Cerebellum (tissue), 4 donors: ENCODE measurements at places on chromosomes 6 and 20.

DNA sequence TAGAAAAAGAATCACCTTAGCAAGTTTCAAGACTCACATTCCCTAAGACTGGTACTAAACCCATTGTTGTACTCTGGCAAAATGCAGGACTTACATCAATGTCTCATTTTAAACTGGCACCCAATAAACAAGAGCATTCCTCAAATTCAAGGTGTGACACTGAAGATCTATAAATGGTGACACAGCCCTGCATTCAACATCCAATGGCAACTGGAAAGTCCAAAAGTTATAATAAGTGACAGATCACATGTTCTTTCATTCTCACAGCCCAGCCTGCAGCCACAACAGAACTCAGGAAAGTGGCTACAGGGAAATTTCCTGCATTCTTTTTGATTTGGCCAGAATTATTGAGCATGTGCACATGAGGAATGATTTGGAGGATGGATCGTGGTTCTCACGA is 57.5 kb downstream of the MBOAT1 start:
- DNase-seq, result no peak

DNA sequence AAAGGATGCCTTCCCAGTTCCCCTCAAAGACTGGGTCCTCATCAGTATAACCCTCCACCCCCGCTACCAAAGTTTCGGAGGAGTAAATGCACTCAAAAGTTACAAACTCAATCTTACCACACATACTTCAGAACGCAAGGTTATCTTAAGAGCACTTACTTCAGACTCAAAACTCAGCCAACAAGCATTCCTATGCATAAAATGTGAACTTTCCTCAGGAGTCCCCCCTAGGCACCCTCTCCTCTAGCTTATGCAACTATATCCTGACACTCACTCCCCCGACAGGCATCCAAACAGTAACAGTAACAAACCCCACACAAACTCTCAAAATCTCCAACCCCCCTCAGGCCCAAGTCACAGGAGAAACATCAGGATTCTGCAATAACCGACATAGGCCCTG is 11.1 kb upstream of the ADTRP start:
- no peak for DNase-seq

GRCh38 chr6:25295651-25296050 is 16.5 kb downstream of the CARMIL1 start:
- DNase-seq, result no peak

DNA sequence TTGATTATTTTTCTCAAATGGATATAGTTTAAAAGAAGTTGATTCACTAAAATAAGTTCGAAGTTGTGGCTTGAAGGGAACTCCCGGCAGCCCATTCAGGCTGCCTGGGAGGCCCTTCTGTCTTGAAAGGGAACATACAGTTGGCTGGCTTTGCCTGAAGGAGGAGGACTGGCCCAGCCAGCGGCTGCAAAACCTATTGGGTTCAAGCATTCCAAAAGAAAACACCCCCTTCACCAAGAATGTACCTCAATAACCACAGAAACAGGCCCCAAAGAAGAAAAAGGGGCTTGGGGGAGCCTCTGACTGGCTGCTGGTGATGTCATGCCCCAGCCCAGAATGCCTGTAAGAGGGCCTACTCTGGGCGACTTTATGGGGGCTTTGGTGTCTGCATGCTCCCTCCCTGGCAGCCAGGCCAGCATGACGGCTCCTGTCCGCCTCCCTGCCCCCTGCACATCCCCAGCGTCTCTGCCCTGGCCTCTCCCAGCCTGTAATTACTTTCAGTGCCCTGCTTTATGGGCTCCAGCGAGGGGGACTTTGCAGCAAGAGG is 36.5 kb downstream of the MAFB start:
- no peak for DNase-seq

- no peak for DNase-seq
These were observed 528.2 kb upstream of the MARCKS start for GRCh38 chr6:113328886-113329381.

DNA sequence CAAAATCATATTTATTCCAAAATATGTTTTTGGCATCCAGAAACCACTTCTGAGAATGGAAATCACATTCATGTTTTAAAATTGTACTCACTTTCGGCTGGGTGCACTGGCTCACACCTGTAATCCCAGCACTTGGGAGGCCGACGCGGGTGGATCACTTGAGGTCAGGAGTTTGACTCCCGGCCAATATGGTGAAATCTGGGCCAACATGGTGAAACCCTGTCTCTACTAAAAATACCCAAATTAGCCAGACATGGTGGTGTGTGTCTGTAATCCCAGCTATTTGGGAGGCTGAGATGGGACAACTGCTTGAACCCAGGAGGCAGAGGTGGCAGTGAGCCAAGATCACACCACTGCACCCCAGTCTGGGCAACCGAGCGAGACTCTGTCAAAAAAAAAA is 580.7 kb downstream of the MAFB start:
- no peak for DNase-seq

GRCh38 chr20:51811042-51811355 is 8.7 kb upstream of the SALL4 start:
- DNase-seq, result no peak

DNA sequence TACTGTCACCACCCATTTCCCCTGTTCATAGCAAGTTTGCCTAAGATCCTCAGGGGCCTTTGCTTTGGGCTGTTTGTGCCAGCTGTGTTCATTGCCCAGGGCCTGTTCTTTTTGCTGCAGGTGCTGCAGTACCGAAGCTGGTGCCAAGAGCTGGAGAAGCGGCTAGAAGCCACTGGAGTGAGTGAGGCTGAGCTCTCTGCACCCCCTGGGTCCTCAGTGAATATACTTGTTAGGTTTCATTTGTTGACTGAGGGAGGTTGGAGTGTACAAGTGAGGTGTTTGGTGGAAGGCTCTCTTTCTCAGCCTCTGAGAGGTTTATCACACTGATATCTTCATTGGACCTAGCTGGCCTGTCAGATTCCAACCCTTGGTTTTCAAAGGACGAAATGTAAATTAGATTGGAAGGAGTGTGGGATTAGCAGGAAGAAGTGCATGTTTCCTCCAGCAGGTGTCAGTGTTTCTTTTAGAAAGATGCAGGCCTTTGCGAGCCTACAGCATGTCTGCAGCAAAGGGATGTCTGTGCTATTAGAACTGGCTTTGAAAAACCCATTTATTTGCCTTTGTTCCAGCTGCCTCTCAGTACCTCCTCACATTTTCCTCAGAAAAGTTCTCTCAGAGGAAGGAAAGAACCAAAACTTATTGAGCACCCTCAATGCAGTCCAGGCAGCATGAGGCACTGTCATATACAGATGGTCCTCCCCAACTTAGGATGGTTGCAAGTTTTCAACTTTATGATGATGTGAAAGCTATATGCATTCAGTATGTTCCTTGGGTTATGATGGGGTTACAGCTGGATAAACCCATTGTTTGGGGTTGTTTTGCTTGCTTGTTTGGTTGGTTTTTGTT is 8.3 kb downstream of the CEP250 start:
- DNase-seq, result peak; percentile 82

GRCh38 chr6:111282515-111282914 is 195.2 kb downstream of the SLC16A10 start:
- DNase-seq, result no peak

DNA sequence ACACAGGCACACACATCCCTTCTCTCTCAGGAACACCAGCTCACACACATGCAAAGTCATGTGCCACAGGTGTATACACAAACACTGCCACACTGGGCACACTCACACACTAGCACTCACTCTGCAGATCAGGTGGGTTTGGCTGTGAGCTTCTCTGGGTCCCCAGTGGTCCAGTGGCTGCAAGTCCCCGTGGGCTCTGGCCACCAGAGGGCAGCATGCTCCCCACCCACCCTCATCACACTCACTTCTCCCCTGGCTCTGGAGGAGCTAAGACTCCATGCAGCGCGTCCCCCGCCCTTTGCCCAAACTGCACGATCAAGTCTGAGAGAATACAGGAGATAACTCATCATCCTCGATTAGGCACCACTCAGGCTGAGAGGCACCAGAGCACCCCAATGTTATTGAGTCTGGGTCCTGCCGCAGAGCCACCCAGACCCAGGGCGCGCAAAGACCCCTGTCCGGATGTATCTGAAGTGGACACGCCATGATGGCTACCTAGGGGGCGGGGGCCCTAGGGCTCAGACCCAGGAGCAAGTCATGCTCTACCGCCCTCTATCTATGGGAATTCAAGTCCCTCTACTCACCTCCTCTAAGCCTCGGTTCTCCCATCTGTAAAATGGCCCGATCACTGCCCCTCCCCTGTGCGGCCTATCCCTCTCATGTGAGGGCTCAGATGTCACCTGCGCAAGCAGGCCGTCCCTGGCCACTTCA is 90.5 kb downstream of the GRM4 start:
- DNase-seq, result peak; percentile 72

GRCh38 chr6:4613795-4614194 is 162.4 kb upstream of the CDYL start:
- DNase-seq, result no peak

DNA sequence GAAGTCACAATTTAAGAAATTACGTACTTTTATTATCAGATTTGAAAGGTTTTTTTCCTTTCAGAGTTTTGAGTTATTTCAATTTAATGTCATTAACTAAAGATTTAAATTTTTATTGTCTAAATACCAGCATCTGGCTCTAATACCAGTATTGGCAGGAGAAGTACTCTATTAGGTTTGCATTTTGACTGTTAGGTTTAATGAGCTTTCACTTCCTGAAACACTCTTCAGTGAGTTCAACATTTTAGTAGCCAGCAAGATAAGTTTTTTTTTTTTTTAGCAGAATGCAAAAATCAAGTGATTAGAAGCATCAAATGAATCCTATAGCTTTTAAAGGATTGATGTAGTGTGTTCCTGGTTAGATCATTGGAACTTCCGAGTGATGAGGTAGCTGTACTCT is 34.0 kb upstream of the SCGN start:
- no peak for DNase-seq

GRCh38 chr6:161100072-161100471 is 108.5 kb downstream of the MAP3K4 start:
- no peak for DNase-seq

DNA sequence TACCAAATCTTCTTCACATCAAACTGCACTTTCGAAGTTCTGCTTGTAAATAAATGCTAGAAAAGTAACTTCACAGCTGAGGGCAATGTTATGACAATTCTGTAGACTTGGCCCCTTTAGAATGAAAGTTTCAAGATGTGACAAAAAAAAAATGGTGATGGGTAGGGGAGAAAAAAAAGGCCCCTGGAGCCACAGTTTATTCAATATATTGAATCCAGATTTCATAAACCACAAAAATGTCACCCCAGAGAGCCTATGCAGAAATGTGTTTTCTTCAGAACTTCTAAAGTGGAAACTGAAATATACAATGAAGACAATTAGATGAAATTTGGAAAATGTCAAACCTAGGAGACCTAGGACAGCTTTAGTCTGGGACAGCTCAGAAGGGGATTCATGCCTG is 143.1 kb downstream of the EDN3 start:
- no peak for DNase-seq

DNA sequence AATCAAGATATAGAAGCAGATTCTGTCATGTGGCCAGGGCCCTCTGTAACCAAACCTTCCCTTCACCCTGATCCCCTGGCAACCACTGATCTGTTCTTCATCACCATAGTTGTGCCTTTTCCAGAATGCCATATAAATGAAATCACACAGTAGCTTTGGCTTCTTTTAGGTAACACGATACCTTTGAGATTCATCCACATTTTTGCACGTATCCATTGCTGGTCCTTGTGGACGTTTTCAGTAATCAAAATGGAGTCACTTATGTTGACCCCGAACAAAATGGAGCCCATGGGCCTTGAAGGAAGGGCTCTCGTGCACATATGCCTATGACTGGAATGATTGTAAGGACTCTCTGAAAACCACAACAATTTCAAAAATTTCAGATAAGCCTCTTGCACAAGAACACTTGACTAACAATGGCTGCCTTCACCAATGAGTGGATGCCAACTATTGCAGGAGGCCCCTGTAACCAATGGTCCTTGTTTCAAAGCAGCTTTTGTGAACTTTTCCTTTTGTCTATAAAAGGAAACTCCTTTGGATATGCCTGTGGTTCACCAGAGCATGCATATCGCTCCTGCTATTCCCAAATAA is 84.3 kb upstream of the RALY start:
- DNase-seq, result no peak

- DNase-seq, result peak; percentile 61
These were observed 284.5 kb downstream of the PRKN start for GRCh38 chr6:162443101-162443500.

DNA sequence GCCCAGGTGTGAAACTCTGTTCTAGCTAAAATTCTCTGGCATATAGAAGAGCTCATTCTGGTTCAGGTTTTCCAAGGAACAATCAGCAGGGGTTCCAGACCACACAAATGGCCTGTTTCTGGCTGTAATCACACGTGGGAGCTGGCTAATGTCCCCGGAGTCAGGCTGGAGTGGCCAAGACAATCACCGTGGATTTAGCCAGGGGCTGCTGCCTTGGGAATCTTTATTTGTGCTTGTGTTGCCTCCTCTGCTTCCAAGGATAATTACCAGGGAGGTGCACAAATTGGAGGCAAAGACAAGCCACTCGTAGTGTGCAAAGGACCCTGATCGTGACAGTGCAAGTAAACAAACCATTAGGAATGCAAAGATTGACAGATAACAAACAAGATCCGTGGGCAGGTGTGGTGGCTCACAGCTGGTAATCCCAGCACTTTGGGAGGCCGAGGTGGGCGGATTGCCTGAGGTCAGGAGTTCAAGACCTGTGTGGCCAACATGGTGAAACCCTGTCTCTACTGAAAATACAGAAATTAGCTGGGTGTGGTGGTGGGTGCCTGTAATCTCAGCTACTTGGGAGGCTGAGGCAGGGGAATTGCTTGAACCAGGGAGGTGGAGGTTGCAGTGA is 77.3 kb downstream of the KCNB1 start:
- DNase-seq, result peak; percentile 51

- DNase-seq, result no peak
These were observed 9.1 kb downstream of the BCAS1 start for GRCh38 chr20:54061101-54061881.

GRCh38 chr20:62566266-62566665 is 76.0 kb upstream of the SLCO4A1 start:
- DNase-seq, result no peak

DNA sequence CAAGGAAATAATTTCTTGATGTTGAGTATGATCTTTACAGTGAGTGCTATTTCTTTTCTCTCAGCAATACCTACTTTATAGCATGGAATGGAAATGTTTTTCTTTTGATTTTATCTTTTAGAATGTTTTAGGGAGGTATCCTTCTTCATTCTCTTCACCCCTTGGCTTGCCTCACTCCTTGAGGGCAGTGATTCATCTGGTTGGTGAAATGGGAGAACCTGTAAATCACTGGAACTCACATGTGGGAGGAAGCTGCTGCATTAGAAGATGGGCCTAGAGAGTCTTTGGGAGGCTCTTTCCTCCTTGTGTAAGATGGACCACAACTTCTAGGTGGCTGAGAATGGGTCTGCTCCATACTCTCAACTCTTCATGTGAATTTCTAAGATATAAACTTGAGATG is 244.8 kb upstream of the SYNCRIP start:
- DNase-seq, result no peak

GRCh38 chr6:75102301-75102700 is 103.6 kb downstream of the COL12A1 start:
- no peak for DNase-seq

GRCh38 chr6:33050014-33050810 is 23.2 kb downstream of the HLA-DPA1 start:
- DNase-seq, result no peak

GRCh38 chr6:62714112-62714511 is 428.1 kb upstream of the KHDRBS2 start:
- DNase-seq, result no peak

- no peak for DNase-seq
These were observed 48.4 kb downstream of the ZFAND3 start for GRCh38 chr6:37867756-37868446.

- no peak for DNase-seq
These were observed 42.2 kb downstream of the RIOK1 start for GRCh38 chr6:7431674-7432390.
